ENCODE measurements at places on chromosomes 11 and 22.

- no peak for DNase-seq
Observed at GRCh38 chr22:31917227-31917921, 27.0 kb upstream of the YWHAH start.

DNA sequence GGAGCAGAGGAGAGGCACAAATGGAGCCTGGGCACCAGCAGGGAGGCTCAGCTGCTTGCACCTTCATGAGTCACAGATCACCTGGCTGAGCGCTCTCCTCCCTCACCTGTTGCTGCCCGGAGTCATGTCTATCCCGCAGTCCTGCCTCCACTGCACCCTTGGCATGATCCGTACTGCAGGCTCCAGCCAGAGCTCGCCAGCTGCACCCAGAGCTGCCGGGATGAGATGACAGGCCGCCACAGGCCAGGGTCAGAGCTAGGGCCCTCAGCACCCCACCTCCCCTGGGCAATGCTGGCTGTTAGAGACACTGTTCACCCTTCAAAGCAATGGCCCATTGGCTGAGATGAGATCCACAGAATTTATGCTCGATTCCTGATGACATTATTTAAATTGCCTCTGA is 702.8 kb downstream of the TBC1D22A start:
- DNase-seq: no peak

- no peak for DNase-seq
Observed at GRCh38 chr11:60879971-60880588, 12.7 kb downstream of the ZP1 start.

DNA sequence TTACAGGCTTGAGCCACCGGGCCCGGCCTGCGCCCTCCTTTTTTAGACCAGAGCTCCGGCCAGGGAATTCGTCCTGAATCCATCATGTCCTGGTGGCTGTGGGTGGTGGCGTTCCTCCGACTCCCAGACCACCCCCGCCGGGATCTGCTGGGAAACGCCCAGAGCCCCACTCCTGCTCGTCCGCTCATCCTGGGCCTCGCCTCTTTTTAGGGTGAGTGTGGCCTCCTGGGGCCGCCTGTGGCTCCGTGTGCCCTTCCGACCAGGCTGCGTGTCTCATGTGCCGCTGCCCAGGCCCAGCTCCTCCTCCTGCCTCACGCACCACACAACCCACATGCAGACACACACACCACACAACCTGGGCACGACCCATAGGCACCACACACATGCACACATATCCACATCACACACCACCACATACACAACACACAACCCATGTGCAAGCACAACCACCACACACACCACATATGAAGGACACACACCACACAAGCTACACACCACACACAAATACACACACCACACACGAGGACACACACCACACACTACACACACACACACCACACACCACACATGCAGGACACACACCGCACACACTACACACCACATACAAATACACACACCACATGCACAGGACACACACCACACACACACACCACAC is 946.2 kb downstream of the BRD1 start:
- no peak for DNase-seq

DNA sequence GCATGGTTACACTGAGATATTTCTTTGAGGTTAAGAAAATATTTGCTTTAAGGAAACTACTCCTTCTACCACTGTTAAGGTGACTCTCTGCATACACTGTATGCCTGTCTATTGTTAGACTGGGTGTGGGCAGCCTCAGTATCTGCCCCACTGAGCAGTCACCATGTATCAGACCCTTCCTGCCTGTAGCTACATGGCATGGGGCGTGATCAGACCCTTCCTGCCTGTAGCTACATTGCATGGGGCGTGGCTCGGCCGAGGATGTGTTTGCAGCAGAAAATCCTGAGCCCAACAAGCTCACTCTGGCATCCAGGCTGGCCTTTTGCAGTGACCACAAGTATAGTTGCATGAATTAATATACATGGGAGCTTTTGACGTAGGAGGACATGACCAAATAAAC is 669.4 kb downstream of the OPCML start:
- no peak for DNase-seq

DNA sequence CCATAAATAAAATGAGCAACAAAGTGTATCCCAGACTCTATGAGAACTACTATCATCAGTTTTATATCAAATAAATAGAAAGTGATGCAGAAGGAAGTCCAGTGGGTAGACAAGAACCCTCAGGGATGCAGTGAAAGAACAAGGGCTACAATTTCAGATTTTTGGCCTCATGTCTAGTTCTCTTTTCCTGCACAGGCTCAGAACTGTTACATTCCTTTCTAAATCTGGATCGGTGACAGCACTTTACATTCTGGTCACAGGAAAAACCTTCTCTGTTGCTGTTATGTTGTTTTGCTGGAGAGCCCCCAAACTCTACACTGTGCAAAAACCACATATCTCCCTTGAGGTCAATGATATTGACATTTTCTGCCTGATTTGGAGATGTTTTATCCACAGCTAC is 108.8 kb upstream of the ANO5 start:
- DNase-seq: no peak

- no peak for DNase-seq
Observed at GRCh38 chr11:58330861-58331260, 28.0 kb downstream of the OR5B17 start.

GRCh38 chr11:19736831-19737230 is 24.2 kb downstream of the NAV2 start:
- no peak for DNase-seq

DNA sequence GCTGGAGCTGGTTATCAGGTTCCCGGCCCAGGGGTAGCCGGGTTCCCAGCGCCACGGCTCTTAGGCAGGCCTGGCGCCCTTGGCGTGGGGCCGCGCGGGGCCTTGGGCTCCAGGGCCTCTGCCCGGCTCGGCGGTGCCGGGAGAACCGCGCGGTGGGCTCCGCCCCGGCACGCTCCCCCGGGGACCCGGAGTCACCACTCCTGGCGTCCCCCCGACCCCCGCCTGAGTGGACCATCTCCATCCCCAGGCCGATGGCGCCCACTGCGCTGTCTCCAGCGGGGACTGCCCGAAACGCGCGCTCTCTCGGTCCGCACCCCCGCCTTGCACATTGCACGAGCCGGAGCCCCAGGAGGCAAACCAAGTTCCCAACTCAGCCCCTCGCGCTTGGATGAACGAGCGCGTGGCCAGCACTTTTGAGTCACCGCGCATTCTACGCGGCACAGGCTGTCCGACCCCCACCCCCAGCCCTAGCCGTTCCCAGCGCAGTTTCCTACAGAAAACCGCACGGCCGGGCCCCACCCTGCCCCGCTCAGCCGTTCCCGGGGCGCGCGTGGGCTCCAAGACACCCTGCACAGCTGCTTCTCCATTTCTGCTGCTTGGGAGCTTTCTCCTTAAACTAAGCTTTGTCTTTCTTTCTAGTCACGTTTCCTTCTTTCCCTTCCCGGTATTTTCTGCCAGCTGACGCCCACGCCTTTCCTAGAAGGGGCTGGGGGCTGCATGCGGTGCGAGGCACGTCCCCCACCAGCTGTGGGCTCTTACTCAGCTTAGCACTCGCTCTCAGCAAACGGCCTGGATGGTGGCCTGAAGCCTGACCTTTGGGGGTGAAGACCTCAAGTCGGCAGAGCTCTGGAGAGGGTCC is 650 bp upstream of the CHID1 start:
- no peak for DNase-seq

- DNase-seq: no peak
Observed at GRCh38 chr22:38141217-38141973, 30.9 kb upstream of the BAIAP2L2 start.

DNA sequence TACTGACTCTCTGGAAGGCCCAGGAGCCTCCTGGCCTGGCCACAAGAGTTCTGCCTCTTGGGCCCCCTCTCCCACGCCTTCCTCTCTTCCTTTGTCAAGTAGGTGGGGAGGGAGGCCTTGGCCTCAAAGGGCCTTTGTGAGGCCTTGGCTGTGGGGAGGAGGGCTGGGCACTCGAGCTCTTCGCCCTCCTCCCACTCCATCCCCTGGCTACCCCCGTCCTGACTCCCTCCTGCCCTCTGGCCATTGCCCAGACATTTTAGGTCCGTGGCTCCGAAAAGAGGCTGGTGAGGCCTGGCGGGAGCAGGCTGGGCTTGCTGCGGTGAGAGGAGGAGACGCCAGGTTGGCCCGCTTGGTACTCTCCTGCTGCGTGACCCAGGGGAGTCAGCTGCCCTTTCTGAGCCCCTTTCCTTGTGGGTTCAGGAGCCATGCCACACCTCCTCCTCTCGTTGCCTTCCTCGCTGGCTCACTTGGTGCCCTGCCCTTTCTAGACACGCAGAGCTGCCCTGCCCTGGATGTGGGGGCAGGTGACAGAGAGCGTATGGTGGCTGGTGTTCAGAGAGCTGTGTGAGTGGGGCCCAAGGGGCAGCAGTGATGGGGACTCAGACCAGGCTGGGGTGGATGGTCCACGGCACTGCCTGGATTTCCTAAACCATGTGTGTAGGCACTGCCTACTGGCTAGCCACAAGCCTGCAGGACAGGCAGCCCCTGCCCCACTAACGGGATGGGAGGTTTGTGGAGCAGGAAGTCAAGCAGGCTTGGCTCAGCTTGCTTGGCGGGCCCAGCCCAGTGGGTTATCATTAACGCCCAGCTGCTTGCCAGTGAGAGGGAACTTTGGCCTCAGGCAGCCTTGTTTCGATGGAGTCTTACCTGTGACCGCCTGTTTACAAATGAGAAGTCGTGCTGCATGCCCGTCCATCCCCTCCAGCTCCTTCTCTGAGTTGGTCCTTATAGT is 15.8 kb upstream of the OMP start:
- DNase-seq: no peak

GRCh38 chr11:124900464-124900863 is 2.8 kb upstream of the ROBO4 start:
- no peak for DNase-seq

- DNase-seq: no peak
Observed at GRCh38 chr11:8386134-8386864, 122.6 kb upstream of the LMO1 start.

GRCh38 chr22:43381693-43382092 is 30.1 kb upstream of the MPPED1 start:
- no peak for DNase-seq

GRCh38 chr11:134030853-134031252 is 38.0 kb upstream of the JAM3 start:
- no peak for DNase-seq

DNA sequence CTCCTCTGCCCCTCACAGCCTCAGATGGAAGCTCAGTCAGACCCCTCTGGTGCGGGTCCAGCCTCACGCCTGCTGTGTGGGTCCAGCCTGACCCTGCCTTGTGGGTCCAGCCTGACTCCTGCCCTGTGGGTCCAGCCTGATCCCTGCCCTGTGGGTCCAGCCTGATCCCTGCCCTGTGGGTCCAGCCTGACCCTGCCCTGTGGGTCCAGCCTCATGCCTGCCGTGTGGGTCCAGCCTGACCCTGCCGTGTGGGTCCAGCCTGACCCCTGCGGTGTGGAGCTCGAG is 445.3 kb downstream of the BRD1 start:
- no peak for DNase-seq

GRCh38 chr11:64060861-64061444 is 25.2 kb downstream of the FLRT1 start:
- no peak for DNase-seq

DNA sequence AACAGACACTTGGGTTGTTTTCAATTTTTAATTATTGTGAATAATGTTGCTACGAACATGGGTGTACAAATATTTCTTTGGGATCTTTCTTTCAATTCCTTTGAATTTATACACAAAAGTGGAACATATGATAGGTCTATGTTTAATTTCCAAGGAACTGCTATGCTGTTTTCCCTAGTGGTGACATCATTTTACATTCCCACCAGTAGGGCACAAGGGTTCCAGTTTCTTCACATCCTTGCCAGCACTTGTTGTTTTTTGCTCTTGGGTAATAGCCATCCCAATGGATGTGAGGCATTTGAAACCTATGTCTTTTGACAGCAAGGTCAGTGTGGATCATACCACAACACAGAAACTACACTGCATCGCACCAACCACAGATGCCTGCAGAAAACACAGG is 41.8 kb upstream of the SCN3B start:
- no peak for DNase-seq

DNA sequence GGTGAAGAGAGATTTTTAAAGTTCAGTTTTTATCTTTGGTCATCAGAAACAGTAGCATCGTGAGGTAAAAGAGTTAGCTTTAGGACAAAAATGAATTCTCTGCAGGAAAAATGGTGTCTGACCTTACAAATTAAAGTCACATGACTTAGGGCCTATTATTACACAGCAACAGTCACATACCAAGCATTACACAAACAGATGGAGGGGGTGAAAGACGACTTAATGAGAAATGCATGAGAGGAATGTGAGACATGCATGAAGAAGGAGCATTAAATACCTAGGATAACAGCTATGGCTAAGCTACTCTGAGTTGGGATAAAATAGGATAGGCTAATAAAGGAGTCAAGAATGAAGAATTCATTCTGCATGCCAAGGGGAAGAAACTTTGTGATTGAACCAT is 77.5 kb downstream of the BLID start:
- DNase-seq: no peak

- DNase-seq: no peak
Observed at GRCh38 chr11:90243534-90243933, 20.7 kb upstream of the CHORDC1 start.

DNA sequence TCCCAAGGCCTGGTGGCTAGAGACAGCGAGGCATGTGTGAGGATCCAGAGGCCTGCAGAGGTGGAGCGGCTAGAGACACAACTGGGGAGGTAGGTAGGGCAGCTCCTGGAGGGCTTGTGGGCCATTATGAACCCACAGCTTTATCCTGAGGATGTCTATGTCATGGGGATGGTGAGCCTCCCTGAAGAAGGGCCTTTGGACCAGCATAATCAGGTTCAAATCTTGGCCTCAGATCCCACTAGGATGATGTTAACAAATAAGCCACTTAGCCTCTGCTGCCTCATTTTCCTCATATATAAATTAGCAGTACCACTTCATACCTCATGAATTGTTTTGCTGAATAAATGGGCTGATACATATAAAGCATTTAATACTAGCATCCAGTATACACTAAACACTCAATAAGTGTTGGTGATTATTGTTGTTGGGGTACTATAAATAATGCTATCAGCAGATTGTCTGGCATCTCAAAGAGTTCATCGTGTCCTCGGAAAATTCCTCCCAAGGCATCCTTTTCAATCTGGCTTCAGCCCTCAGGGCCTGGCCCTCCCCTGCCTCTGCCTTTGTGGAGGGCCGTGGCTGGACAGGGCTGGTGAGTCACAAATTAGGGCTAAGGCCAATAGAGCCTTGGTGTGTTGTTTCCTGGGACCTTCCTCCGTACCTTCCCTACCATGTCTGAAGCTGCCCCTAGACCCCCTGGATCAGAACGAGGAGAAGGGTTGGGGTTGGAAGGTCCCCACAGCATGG is 30.9 kb upstream of the LRRC32 start:
- DNase-seq: no peak

GRCh38 chr11:10550503-10551289 is 9.7 kb upstream of the RNF141 start:
- no peak for DNase-seq

- DNase-seq: no peak
Observed at GRCh38 chr22:46052331-46052771, 75.4 kb upstream of the WNT7B start.

DNA sequence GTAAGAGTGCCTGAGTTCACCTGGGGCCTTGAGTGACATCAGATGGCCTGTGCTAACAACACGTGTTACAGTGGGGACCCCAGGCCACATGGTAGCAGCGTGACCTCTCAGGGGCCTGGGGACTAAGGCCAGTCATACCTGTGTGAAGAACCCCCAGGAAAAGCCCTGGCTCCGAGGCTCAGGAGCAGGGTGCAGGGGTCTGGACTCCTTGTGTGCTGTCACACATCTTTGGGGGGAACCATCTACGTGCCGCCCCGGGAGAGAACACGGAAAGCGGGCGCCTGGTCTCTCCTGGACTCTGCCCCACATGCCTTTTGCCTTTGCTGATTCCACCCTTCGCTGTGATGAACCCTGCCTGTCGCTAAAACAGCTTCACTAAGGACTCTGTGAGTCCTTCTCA is 48.7 kb downstream of the SHANK2 start:
- DNase-seq: no peak
